Activated naive CD8-positive, alpha-beta T cell treated with anti-CD3 and anti-CD28 coated beads for 36 hours (primary cell): ENCODE measurements at places on chromosomes 3 and 15.

DNA sequence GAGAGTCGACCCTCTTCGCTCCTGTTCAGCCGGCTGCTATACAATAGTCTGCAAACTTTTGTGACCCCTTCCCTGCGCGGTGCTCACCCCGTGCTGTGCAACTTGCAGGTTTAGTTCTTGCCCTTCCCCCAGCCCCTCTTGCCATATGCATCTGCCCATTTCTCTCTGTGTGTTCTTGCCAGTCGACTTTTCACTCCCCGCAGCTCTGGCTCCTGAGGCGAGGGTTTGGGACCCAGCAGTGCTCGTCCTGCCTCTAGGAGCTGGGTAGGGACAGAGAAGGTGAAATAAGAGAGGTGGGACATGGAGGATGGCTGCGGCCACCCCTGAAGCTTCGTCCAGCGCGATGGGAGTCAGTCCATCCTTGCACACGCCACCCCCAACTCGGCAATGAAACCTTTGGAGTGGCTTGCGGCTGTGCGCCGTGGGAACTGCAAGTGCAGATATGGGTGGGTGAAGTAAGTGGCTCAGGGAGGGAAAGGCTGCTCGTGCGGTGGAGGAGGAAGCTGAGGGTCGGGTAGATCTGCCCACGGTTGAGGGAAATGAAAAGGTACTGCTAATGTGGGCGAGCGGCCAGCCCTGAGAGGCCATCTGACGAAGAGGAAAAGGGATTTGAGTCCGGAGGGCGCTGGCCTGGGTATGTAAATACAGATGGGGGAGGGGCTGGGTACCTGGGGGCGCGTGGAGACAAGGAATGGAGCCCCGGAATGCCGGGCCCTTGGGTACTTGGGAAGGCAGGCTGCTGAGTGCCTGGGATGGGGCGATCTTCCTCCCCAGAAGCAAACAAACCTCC, 1.0 kb downstream of the LRRC3B start:
- DNase-seq: no peak

DNA sequence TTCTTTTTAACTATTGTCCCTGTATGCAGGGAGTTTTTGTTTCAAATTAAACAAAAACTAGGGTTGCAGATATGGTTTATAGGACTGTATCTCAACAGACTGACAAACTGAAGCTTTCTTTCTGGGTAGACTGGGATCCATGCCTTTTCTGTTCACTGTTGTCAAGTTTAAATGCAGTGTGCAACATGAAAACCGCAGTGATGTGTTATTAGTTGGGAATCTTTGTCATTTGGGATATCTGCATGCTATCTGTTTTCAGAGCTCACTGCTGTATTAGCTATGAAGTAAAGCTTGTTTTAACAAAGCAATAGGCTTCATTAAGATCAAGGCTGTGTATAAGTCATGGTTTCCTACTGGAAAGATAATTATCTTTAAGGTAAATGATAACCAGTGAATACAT, 21.4 kb upstream of the MCF2L2 start:
- DNase-seq: no peak

- no peak for DNase-seq
These were observed 136.7 kb upstream of the CHRM5 start for GRCh38 chr15:33831646-33832045.

DNA sequence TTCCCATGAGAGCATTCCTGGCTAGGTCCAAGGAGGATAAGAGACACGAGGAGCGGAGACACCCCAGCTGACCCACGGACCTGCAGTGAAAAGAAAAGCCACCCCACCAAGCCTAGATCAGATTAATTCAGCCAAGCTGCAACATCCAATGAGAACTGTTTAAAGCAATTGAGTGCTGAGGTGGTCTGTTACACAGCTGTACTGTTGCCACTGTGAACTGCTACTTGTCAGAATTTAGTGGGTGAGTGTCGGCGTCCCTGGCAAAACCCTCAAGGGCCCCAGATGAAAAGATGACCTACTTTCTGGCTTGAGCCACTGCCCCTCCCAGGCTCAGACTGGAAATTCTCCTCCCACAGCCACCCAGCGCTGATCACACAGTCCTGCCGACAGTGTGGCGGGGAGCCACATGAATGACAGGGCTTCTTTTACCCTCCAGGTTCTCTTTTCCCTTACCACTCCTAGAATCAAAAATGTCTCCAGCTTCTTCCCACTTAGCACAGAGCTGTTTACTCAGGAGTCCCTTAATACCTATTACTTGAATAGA, 26.4 kb upstream of the KBTBD12 start:
- no peak for DNase-seq

DNA sequence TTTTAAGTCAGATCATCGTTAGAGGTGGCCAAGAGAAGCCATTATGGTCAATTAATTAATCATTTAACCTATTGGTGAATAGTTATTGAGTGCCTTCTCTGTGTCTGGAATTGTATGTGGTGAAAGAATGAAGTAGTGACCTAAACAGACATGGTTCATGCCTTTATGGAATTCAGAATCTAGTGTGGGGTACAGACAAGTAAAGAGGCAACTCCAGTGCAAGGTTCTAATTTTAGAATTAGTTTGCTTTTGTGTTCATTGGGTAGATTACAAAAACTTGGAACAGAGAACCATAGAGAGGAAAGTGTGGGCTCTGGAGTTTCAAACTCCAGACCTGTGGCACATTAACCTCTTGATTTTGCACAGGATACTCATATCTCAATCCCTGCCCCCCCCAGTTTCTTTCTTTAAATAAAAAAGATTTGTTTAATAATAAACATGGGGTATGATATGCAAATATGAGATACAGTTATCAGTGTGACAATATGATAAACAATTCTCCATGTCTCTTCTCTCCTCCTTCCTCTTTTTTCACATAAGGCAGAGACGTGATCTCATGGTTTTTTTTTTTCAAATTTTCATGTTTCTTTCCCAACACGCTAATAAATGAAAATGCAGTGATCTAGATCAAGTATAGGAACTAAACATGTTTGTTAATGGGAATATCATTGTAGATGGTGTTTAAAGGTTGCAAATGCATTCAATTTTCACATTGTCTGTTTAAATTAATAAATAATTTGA, 117.9 kb downstream of the MITF start:
- no peak for DNase-seq

DNA sequence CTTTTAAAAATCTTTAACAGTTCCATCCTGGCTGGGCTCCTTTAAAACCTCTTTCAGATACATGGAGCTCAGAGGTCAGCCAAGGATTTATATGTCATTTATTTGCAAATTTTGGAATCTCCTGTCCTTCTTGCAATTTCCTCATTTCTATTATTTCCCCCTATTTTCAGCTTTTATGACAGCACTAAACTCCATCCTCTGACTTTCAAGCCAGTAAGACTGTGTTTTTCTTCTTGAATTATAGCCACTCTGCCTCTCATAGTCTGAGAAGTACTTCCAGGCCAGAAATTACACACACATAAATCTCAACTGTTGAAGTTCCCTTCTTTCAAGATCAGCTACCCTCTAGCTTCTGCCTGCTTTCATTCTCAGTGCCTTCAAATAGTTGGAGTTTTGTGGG, 73.2 kb downstream of the IQCH start:
- DNase-seq: no peak
